ENCODE measurements at places on chromosomes 7 and 10.

DNA sequence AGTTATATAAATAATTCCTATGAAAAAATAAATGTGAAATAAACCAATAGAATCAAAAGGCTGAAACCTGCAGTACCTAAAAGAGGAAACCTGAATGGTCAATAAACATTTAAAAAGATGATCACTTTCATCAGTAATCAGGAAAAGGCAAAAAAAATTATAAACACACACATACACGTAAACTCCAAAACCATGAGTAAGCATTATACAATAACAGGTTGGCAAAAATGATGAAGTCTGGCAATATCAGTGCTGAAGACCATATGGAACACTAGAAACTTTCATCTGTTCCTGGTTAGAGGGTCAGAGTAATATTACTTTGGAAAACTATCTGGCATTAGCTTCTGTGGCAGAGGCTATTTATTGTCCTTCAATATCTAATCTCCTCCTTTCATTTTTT lies 38.5 kb downstream of the PTF1A start:
- no peak for DNase-seq

DNA sequence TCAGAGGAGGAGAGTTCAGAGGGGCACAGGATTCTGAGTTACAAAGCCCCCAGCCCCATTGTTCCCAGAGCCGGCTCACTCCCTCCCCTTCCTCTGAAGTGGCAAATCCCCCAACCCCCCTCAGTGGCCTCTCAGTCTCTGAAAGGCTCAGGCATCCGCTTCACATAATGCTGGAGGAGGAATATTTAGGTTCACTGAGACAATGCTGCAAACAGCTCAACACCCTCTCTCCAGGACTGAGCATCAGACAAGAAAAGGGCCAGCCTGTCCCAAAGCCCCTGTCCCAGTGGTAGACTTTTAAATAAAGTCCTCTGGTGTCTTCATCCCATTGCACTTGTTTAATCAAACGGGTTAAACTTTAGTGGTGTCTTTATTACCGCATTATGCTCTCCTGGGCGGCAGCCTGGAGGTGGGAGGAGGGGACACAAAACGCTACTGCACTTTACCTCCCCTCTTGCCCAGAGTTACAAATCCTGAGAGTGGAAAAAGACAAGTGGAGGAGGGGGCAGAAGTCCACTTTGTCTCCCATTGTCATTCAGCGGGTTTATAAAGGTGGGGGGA lies 257.9 kb downstream of the FGFR2 start:
- DNase-seq = no peak

DNA sequence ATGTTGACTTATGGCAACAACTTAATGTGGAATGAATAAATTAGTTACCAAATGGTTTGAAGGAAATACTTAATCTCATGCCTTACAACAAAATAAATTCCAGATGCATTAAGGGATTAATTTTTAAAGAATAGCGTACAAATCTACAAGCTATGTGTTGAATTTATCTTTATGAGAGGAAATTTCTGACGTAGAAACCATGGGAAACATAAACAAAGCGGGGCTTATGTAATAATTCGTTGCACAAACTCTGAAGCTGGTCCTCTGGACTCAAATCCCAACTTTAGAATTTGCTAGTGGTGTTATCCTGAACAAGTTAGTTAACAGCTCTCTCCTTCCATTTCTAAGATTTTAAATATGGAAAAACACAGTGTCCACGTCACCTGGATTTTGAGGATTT lies 137.4 kb upstream of the CALCR start:
- DNase-seq = no peak

DNA sequence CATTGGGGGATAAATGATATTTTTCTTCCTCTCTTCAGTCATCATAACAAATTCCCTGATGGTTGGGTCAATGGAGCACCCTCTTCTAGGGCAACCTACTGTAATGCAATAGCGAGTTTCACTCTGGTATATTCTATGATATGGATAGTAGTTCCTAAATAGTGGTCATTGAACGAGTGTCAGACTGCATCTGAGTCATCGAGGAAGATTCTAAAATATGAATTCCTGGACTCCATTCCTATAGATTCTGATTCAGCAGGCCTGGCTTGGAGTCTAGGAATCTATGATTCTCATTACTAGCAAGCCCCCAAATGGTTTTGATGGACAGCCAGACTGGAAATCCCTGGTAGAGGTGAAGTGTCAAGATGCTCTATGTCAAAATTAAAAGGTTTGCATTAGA lies 254.5 kb downstream of the BUB3 start:
- DNase-seq = no peak

- no peak for DNase-seq
These were observed 45.0 kb downstream of the ARMH3 start for GRCh38 chr10:102010961-102011360.
